ENCODE measurements at places on chromosomes 7 and 10.
A peak's percentile ranks its signal among the peaks of the same experiment; 100 is the strongest.

- DNase-seq = no peak
Measured at GRCh38 chr7:107661081-107661864, 645 bp downstream of the SLC26A4 start.

DNA sequence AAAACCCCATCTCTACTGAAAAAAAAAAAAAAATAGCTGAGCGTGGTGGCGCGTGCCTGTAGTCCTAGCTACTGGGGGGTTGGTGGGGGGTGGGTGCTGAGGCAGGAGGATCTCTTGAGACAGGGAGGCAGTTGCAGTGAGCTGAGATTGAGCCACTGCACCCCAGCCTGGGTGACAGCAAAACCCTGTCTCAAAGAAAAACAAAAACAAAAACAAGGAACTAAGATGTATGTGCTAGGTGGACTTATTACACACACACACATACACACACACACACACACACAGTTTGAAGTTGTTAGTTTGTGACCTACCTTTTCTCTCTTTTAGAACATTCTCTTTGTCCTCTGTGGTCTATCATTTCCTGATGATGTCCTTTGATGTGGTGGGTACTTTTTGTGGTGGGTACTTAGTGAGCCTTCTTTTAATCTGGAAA is 53.5 kb downstream of the EXOC6 start:
- no peak for DNase-seq

GRCh38 chr7:136205956-136206355 is 228.8 kb upstream of the MTPN start:
- no peak for DNase-seq

GRCh38 chr10:11793762-11794479 is 29.2 kb upstream of the PROSER2 start:
- no peak for DNase-seq

DNA sequence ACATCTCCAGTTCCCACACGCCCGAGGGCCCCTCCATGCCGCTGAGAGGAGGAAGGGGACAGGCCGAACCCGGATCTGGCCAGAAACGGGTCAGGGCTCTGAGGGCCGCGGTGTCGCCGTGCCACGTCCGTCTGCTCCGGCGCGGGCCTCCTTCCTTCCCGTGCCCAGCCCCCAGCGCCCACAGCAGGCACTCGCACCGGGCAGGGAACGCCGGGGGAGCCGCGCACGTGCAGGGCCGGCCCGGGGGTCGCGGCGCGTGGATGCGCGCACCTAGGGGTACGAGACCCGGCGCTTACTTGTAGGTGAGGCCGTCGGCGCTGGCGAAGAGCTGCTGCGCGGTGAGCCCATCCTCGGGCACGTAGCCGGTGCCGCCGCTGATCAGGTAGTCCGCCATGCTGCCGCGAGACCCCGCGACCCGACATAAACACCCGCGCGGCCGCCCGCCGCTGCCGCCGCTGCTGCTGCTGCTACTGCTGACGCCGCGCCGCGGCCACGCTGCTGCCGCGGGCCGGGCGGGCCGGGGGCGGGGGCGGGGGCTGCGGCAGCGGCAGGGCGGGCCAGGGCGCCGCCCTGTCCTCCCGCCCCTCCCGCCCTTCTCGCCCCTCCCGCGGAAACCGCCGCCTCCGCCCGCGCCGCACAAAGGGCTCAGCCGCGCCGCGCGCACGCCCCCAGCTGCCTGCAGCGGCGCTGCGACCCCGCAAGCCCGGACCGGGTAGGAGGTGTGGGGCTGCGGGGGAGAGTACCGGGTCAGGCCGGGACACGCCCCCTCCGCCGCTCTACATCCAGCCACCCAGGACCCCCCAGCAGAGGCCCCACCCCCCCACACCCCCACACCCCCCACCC is 4.1 kb downstream of the IMPDH1 start:
- no peak for DNase-seq

DNA sequence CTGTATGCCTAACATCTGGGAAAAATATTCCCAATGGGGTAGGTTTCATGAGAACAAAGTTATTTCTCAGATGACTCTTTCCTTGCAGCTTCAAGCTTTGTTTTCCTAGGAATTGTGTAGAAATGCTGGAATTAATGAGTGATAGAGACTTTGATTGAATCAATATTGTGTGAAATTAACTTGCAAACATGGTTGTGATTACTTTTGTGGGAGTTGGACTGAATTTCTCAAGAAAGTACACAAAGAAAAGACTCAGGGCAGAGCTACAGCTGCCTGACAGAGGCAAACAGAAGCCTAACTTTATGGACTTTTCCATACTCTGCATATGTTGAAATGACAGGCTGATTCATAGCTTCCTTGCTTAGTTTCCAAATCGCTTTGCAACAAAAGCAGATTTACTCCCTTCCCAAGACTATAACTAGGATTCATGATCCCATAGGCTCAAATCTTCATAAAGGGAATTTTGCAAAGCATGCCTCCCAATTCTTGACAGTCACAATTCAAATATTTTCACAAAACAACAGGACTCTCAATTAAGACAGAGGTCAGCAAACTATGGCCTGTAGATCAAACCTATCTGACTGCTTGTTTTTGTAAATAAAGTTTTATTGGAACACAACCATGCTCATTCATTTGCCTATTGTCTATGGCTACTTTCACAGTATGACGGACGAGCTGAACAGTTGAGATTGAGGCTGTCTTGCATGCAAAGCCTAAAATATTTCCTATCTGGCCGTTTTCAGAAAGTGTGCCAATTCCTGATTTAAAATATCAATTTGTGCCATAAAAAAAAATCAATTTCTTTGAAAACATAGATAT is 27.6 kb downstream of the NRP1 start:
- DNase-seq = no peak

- peak; percentile 17 for DNase-seq
Measured at GRCh38 chr10:95440756-95441546, 120.2 kb downstream of the SORBS1 start.

DNA sequence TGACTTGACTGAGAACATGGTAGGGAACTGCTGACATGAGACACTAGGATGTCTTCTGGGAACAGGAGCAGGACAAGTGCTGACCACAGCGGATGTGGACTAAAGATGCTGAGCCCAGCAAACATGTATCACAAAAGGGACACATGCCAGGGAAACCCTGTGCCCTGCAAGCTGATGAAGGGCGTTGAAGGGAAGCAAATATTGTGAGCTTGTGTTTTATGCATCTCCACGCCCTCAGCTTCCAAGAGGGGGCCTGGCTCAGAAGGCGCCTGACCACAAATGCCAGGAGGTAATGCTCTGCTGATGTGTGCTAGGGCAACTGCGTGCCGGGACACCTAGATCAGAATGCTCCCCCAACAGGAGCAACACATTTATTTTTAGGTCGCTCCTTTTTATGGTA is 207.3 kb downstream of the CXCL12 start:
- DNase-seq = no peak

- DNase-seq = no peak
Measured at GRCh38 chr10:73506491-73506890, 10.7 kb upstream of the PPP3CB start.

GRCh38 chr7:127135871-127136485 is 116.8 kb downstream of the GRM8 start:
- DNase-seq = no peak

Measured in NCI-H2029 treated with DMSO at 0.1 percent for 48 hours (cell line).